Subcutaneous adipose tissue (tissue), 4 donors: ENCODE measurements at places on chromosomes 7 and 10. TPM values are rescaled to one million over a fixed set of nuclear protein-coding genes. Genes with fewer than 3 reads are reported as not detected.

Gene IDI2
- not detected for total RNA-seq

Gene HYAL4
- total RNA-seq, result not detected

Gene SPAM1
- total RNA-seq, result not detected

Gene AVL9
- 35.8 TPM for total RNA-seq

Gene AOAH
- 51.7 TPM for total RNA-seq
